ENCODE measurements at places on chromosomes 3 and 15. TPM values are rescaled to one million over a fixed set of nuclear protein-coding genes. Genes with fewer than 3 reads are reported as not detected.
A peak's percentile ranks its signal among the peaks of the same experiment; 100 is the strongest.

GRCh38 chr15:71899674-71900073, 89.3 kb downstream of the NR2E3 start:
- no peak overlapping the region for H3K27ac ChIP-seq
- H3K4me3 ChIP-seq: no peak overlapping the region
- H3K27me3 ChIP-seq: no peaks in the 10 kb centered on the region
- DNase-seq: no peak
- H3K4me1 ChIP-seq: no peaks in the 10 kb centered on the region
- peaks cover 18% of the 10 kb centered on the region for H3K36me3 ChIP-seq

- no peak for DNase-seq
- H3K4me3 ChIP-seq: no peak overlapping the region
- no peaks in the 10 kb centered on the region for H3K4me1 ChIP-seq
- H3K27ac ChIP-seq: no peak overlapping the region
- H3K27me3 ChIP-seq: no peaks in the 10 kb centered on the region
Observed at GRCh38 chr3:155024006-155024638, 56.0 kb upstream of the MME start.

DNA sequence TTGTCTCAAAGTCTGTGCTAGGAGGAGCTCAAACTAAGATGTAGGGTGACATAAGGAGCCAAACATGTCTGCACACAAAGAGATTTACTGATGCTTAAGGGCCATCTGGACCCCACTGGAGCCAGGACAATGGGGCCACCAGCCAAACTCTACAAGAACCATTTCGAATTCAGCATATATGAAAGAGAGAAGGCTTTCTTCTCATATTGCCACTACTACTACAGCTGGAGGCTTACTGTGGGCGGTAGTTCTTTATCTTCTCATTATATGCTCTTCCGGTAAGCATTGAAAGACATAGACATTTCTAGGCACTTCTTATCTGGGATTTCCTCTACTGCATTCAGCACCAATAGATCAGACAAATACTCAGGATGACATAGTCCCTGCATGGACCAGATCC, 404.4 kb upstream of the PROK2 start:
- DNase-seq: no peak
- peaks cover 10% of the 10 kb centered on the region for H3K4me1 ChIP-seq
- H3K36me3 ChIP-seq: no peaks in the 10 kb centered on the region

ALS2CL gene
- total RNA-seq: 2.0 TPM

DNA sequence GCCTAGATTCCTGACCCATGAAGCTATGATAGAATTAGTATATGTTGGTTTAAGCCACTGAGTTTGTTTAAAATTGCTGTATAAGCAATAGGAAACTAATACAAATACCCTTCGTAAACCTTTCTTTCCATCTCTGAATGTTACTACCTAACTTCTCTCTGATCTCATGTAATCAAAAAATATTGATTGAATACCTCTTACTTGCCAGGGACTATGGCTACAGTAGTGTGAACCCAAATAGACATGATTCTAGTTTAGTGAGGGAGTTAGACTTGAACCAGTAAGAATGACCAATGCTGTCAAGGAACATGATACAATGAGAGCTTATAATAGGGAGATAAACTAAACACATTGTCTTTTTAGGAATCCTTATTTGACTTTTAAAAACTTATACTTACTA, 19.4 kb downstream of the STT3B start:
- peaks cover 74% of the 10 kb centered on the region for H3K4me1 ChIP-seq
- DNase-seq: no peak
- H3K27ac ChIP-seq: no peak overlapping the region
- no peak overlapping the region for H3K4me3 ChIP-seq

GRCh38 chr3:32238453-32239306, at the start of gene CMTM8:
Gene CMTM8, plus strand, starts transcription at chr3:32238680. Its CDS starts 293 bp downstream, at chr3:32238973.
- DNase-seq: peak; percentile 59
- peaks cover 20% of the 10 kb centered on the region for H3K4me1 ChIP-seq
- peak within 1 kb of the TSS; percentile 79 for H3K4me3 ChIP-seq

MGLL gene
- 1.1 TPM for total RNA-seq

- H3K4me1 ChIP-seq: no peaks in the 10 kb centered on the region
- no peaks in the 10 kb centered on the region for H3K36me3 ChIP-seq
- no peak for DNase-seq
- H3K4me3 ChIP-seq: no peak overlapping the region
- no peaks in the 10 kb centered on the region for H3K27me3 ChIP-seq
- H3K27ac ChIP-seq: no peak overlapping the region
Observed at GRCh38 chr3:140143367-140144069, 208.5 kb downstream of the CLSTN2 start.

CPN2 gene
- not detected for total RNA-seq

- H3K27me3 ChIP-seq: no peaks in the 10 kb centered on the region
- no peaks in the 10 kb centered on the region for H3K36me3 ChIP-seq
- DNase-seq: no peak
Observed at GRCh38 chr3:191531434-191531972, 70.5 kb downstream of the PYDC2 start.

GRCh38 chr3:153158189-153158588, 3.8 kb upstream of the RAP2B start:
- no peak for DNase-seq
- peaks cover 4% of the 10 kb centered on the region for H3K36me3 ChIP-seq
- no peak overlapping the region for H3K4me3 ChIP-seq
- peaks cover 6% of the 10 kb centered on the region for H3K4me1 ChIP-seq
- no peak overlapping the region for H3K27ac ChIP-seq

DNA sequence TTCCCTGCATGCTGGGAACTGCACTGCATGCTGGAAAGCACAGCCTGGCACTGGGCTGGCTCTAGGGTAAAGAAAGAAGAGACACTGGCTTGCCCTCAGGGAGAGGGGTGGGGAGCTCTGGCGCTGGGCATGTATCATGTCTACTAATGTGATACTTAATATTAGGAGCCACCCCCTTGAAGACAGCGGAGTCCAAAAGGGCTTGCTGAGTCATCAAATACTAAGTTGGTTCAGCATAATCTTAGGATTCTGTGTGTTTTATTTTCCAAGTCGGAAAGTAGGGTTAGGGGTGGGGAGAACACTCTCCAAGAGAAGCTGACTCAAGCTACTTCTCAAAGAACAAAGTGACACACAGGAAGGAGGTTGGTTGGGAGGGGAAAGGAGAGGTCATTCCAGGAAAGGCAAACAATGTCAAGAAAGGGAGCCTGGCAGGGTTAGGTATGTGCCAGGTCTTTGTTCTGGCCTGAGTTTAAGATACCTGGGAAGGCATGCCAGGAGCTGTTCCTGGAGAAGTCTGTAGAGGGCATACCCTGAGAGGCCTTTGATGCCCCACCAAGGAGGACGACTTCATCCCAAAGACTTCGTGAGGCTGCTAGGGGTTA, 237.8 kb upstream of the NR2E3 start:
- peaks cover 21% of the 10 kb centered on the region for H3K27me3 ChIP-seq
- no peak overlapping the region for H3K4me3 ChIP-seq

DNA sequence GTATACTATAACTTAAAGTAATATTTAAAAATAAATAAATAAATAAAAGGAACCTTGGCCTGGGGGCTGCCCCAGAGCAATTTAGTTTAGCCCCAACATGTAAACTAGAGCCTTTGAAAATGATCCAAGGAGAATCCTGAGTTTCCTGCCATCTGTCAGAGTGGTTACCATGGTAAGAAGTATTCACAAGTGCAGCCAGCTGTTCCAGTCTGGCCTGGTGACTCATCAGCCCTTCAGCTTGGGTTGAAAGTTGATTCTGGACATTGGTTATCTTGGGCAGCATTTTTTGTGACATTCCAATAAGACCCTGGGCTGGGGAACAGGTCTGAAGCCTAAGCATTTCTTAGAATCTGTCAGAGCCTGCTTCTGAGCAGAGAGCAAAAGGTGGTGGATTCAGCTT, 72.7 kb upstream of the LRTM1 start:
- no peak for DNase-seq
- H3K4me3 ChIP-seq: no peak overlapping the region
- no peaks in the 10 kb centered on the region for H3K4me1 ChIP-seq

SLC38A3 gene
- not detected for total RNA-seq

DNA sequence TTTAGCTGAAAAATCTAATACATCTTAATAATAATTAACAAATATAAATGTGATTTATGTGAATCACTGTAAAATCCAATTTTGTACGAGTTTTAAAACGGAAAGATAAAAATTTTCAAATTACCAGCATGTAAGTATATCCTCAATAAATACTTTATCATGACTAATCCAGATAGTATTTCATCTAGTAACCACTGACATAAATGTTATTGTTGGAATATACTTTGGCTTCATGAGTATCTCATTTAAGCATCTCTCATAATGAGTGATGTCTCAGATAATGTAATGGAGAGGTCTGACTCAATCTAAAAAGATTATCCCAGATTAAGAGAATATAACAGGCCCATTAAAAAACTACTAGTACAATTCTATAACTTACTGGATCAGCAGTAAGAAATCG, 216.3 kb downstream of the STAG1 start:
- H3K4me3 ChIP-seq: no peak overlapping the region
- peaks cover 30% of the 10 kb centered on the region for H3K36me3 ChIP-seq
- DNase-seq: no peak
- no peak overlapping the region for H3K27ac ChIP-seq
- H3K27me3 ChIP-seq: no peaks in the 10 kb centered on the region

PRICKLE2 gene
- total RNA-seq: not detected

SCAMP5 gene
- total RNA-seq: 1.1 TPM

DNA sequence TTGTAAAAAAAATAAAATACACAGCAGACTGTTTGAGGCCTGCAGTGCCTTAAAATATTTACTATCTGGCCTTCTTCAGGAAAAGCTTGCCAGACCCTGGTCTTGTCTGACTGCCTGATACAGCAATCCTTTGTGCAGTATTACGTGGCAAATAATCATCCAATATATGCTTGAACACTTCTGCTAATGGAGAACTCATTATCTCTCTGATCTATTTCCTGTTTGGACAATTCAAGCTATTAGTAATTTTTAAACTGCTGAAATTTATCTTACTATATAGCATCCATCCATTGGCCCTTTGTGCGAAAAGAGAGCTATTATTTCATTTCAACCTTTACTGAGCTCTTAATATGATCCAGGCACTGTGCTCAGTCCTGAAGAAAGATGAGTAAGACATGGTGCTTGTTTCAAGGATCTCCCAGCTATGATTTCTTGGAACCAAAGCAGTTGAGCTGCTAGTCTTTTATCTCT, 15.9 kb downstream of the ATG7 start:
- H3K4me1 ChIP-seq: peaks cover 58% of the 10 kb centered on the region
- DNase-seq: no peak
- H3K27me3 ChIP-seq: no peaks in the 10 kb centered on the region
- H3K4me3 ChIP-seq: no peak overlapping the region

ALPK3 gene
- 0.04 TPM for total RNA-seq

- H3K27me3 ChIP-seq: peaks cover 2% of the 10 kb centered on the region
- DNase-seq: no peak
- no peak overlapping the region for H3K27ac ChIP-seq
- no peak overlapping the region for H3K4me3 ChIP-seq
- peaks cover 3% of the 10 kb centered on the region for H3K4me1 ChIP-seq
Observed at GRCh38 chr15:58393241-58393662, 38.5 kb upstream of the LIPC start.

DNA sequence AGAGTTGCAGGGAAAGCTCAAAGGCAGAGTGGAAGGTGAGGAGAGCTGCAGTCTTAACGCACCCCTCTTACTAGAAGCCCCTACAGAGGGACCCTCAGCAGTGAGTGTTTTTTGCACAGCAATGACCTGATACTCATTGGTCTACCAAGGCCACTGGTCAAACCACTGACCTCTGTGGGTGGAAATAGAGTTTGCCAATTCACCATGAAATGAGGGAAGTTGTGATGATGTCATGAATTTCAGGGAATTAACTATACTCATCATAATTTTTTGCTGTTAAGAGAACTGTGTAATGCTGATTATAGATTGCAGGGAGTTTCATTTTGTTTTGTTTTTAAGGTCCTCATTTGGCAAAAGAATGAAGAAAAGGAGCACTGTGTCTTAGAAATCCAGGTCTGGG, 101.7 kb upstream of the SMAD3 start:
- no peak overlapping the region for H3K27ac ChIP-seq
- no peak for DNase-seq
- no peaks in the 10 kb centered on the region for H3K36me3 ChIP-seq
- H3K27me3 ChIP-seq: no peaks in the 10 kb centered on the region

LRRIQ4 gene
- 0.18 TPM for total RNA-seq

ZNF106 gene
- total RNA-seq: 46.6 TPM

GRCh38 chr3:102302020-102302419, 132.8 kb upstream of the ZPLD1 start:
- H3K27ac ChIP-seq: no peak overlapping the region
- H3K36me3 ChIP-seq: no peaks in the 10 kb centered on the region
- H3K27me3 ChIP-seq: peaks cover 14% of the 10 kb centered on the region
- no peak overlapping the region for H3K4me3 ChIP-seq
- H3K4me1 ChIP-seq: peaks cover 2% of the 10 kb centered on the region

GOLGA6L4 gene
- total RNA-seq: 1.3 TPM

- H3K36me3 ChIP-seq: peaks cover 13% of the 10 kb centered on the region
- no peaks in the 10 kb centered on the region for H3K27me3 ChIP-seq
- no peak overlapping the region for H3K27ac ChIP-seq
- DNase-seq: no peak
- no peak overlapping the region for H3K4me3 ChIP-seq
Observed at GRCh38 chr3:47410417-47410720, 29.5 kb downstream of the PTPN23 start.

Measured in activated CD8-positive, alpha-beta T cell treated with anti-CD3 and anti-CD28 coated beads for 36 hours (primary cell).